Nasal cavity respiratory epithelium epithelial cell of viscerocranial mucosa (primary cell): ENCODE measurements at places on chromosomes 13 and 19. TPM values are rescaled to one million over a fixed set of nuclear protein-coding genes. Genes with fewer than 3 reads are reported as not detected.

The LILRB2 gene
- not detected in 2 replicates for total RNA-seq

The ZNF416 gene
- 8.5 and 12.5 TPM in 2 replicates for total RNA-seq

The RXFP2 gene
- not detected in 2 replicates for total RNA-seq

The ZSCAN1 gene
- total RNA-seq, result not detected in 2 replicates

The ZNF600 gene
- 15.7 and 22.0 TPM in 2 replicates for total RNA-seq

The ZNF66 gene
- total RNA-seq, result 1.7 and 3.3 TPM in 2 replicates

The HSPH1 gene
- 61.9 and 94.4 TPM in 2 replicates for total RNA-seq

The ZNF790 gene
- 6.8 and 8.3 TPM in 2 replicates for total RNA-seq

The FBXL12 gene
- 9.6 and 13.7 TPM in 2 replicates for total RNA-seq

The TSPAN16 gene
- total RNA-seq, result not detected in 2 replicates

The IGFL3 gene
- not detected in 2 replicates for total RNA-seq

The CRX gene
- not detected in 2 replicates for total RNA-seq

The CD177 gene
- 0.34 and 0.85 TPM in 2 replicates for total RNA-seq

The LYL1 gene
- 0.50 and 0.68 TPM in 2 replicates for total RNA-seq

The MBD3L3 gene
- not detected in 2 replicates for total RNA-seq

The CGB3 gene
- not detected in 2 replicates for total RNA-seq

The PDX1 gene
- not detected in 2 replicates for total RNA-seq

The C19orf38 gene
- total RNA-seq, result 0.71 and 1.0 TPM in 2 replicates

The RNF17 gene
- under 0.01 TPM in 1 of 2 replicates, not detected in the other for total RNA-seq

The ARRDC2 gene
- total RNA-seq, result 6.2 and 8.4 TPM in 2 replicates

The CYSLTR2 gene
- total RNA-seq, result not detected in 2 replicates

The POLD1 gene
- total RNA-seq, result 25.6 and 27.7 TPM in 2 replicates

The DENND1C gene
- total RNA-seq, result under 0.01 and 0.07 TPM in 2 replicates

The AZU1 gene
- total RNA-seq, result not detected in 2 replicates

The VSTM2B gene
- not detected in 2 replicates for total RNA-seq

The KRTDAP gene
- total RNA-seq, result 0.28 and 13.7 TPM in 2 replicates

The EDDM13 gene
- 0.36 TPM in 1 of 2 replicates, not detected in the other for total RNA-seq

The ZNF497 gene
- 1.0 and 2.7 TPM in 2 replicates for total RNA-seq

The RFPL4AL1 gene
- total RNA-seq, result not detected in 2 replicates

The SLC25A15 gene
- 15.8 and 28.4 TPM in 2 replicates for total RNA-seq

The SIGLEC8 gene
- not detected in 2 replicates for total RNA-seq

The PEPD gene
- total RNA-seq, result 34.5 and 42.6 TPM in 2 replicates

The B3GNT8 gene
- 3.3 and 3.4 TPM in 2 replicates for total RNA-seq

The COMP gene
- 0.07 TPM in 1 of 2 replicates, not detected in the other for total RNA-seq

The ZNF564 gene
- 7.2 and 11.2 TPM in 2 replicates for total RNA-seq
